ENCODE measurements at places on chromosomes 11 and 22. TPM values are rescaled to one million over a fixed set of nuclear protein-coding genes. Genes with fewer than 3 reads are reported as not detected.
A peak's percentile ranks its signal among the peaks of the same experiment; 100 is the strongest.

Gene ACTN3
- total RNA-seq: 0.18 TPM

Gene GGT5
- 45.9 TPM for total RNA-seq

DNA sequence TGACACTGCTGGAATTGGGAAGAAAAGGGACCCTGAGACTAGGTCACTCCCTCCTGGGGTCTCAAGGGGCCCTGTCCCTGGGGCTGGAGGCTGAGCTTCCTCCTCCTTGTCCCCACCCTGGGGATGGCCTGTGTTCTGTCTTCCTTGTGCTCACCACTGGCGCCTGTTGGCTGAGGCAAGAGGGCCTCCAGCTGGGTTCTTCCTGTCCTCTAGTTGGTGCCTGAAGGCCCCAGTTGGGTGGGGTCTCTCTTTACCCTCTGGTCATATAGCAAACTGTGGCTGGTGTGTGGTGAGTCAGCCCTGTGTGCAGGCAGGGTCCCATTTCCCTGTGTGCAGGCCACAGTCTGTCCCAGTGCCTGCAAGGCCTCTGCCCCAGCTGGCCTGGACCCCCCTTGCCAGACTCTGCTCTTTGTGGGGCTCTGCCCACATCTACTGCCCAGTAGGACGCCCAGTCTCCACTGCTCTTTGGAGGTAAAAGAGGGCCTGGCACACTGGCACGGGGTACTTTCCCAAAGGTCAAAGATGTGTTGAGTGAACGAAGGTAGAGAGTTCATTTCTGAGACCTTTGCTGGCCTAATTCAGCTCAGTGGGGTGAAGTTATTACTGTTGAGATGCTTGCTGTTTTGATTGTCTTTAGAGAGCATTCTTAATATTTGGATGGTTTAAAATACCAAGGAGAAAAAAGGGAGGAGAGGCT lies 55.1 kb upstream of the CLDN5 start:
- peak; percentile 25 for DNase-seq

- no peak for DNase-seq
Measured at GRCh38 chr11:32318071-32319055, 117.0 kb downstream of the WT1 start.

- peak; percentile 88 for DNase-seq
Measured at GRCh38 chr22:37484480-37485394, 1.4 kb downstream of the MFNG start.

DNA sequence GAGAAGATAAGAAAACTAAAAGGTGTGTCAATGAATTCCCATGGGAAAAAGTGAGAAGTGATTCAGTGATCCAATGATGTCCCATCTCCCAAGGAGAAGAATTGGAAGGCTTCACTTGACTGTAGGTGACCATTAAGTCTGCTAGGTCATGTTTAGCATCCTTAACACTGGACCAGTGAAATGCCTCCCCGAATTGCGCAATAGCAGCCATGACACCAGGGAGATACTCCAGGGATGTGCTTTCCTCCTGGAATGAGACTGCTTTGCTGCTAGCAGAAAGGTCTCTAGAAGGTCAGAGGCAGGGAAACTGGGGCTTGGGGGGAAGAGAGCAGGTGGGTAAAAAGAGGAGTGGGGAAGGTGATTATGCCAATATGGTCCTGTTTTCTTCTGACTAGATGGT lies 364.3 kb downstream of the OPCML start:
- DNase-seq: no peak

DNA sequence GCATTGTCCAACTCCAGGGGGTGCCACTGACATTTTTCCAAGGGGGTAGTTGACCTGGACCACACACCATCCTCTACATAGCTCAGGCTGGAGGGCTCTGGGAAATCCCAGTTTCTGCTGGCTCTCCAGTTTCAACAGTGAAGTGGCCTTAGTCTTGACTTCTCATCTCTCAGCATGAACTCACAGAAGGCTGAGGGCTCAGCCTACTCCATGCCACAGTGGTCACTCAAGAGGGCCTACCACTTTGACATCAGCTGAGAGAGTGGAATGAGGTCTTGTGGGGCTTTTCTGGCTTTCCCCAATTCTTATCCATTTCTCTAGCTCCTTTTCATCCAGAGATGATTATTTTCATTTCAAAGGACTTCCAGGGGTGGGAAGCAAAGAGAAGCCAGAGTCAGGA lies 7.4 kb downstream of the HTR3A start:
- no peak for DNase-seq

Data from endothelial cell of umbilical vein (primary cell).